H1 (cell line): ENCODE measurements at places on chromosomes 5 and 9.

GRCh38 chr5:103435136-103435889 is 127.3 kb downstream of the NUDT12 start:
- DNase-seq: no peak

- DNase-seq: no peak
Measured at GRCh38 chr5:66741394-66741793, 145.2 kb downstream of the MAST4 start.

DNA sequence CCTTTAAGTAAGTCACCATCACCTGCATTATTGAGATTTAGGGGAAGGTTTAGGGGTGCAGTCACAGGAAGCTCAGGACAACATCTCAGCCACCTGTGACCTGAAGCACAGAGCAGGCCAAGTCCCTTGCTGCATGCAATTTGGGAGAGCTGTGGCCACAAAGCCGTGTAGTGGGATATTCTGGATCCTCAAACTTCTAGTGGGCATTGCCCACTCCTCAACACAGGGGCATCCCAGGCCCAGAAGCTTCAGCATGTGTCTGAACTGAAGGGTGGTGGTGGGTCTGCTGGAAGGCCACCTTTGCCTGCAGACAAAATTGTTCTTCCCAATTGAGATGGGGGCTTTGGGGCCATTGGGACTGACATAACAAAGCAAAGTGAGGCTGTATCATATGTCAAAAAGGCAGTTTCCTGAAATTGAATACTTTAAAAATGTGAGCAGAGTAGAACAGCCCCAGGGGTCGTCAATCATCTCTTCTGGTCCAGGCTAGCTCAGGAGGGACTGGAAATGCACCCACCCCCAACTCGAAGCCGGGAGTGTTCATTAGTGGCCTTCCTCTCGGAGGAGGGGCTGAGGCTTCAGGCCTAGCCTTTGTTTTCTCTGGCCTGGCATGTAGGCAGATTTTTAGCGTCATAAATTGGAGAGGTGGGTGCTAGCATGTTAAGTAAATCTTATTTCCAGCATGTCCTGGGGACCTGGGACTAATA is 2.8 kb upstream of the GADD45G start:
- DNase-seq: no peak

- DNase-seq: no peak
Measured at GRCh38 chr5:74375271-74375670, 265.3 kb downstream of the ENC1 start.

DNA sequence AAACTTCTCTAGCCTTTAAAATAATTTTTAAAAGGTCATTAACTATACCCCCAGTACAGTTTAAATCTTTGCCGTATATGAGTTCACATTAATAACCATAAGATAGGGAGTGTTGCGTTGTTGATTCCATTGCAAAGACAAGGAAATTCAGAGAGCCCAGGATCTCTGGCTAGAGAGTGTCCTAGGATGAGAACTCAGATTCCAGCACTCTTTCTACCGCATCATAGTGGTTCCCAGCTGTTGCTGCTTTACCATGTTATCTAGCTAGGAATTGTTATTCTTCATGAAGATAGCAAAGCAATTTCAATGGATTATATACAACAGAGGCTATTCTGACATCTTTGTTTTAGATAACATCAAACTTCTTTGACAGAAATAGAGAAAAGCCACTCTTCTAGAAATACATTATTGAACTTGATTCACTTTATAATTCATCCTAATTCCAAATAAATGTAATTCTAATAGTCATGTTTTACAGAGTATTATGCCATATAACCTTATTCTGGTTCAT is 78.4 kb upstream of the IL7R start:
- DNase-seq: no peak
